ENCODE measurements at places on chromosomes 6 and 20.

DNA sequence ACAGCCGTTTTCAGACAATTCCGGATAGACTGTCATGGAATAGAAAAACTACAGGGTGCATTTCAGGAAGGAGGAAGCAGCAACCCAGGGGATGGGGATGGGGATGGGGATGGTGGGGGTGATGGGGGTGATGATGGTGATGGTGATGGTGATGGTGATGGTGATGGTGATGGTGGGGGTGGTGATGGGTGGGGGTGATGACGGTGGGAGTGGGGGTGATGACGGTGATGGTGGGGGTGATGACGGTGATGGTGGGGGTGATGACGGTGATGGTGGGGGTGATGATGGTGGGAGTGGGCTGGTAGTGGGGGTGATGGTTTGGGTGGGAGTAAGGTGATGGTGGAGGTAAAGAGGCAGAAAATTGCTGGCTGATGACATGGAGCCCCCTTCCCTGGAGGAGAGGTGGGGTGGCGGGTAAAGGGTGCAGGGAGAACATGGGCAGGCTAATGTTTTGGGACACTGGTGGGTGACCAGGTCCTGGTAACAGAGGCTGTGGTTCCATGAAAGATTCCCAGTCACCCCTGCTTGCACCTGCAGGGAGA is 17.5 kb downstream of the LAMA5 start:
- DNase-seq: no peak

DNA sequence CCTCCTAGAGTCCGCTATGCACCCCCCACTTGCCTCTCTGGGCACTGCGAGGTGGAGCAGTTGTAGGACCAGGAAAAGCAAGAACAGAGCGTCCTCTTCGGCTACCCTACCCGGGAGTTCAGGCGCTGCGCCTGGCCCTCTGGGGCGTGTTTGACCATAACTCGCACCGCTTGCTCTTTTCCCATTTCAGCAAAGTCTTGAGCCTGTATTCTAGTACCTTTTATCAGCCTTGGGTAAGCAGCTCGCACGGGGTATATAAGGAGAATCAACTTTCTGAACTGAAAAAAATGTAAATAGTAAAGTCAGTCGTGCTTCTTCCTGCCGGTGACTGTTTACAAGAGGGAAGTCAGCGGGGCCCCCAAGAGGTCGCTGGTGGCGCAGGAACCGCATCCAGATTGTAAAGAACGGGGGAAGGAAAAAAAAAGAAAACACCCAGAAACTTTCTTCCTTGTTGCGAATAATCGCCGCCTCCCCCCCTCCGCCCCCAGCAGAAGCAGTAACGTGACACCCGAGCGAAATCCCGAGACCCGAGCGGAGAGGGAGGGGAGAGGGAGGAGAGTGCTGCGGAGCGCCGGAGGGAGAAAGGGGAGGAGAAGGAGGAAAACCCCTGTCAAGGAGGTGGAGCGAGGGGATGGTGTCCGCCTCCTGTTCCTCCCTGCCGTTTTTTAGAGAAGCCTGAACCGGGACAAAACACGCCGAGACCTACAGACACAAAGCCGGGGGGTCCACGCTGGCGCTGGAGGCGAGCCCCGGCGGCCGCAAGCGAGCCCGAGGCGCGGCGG is at the start of gene UST:
Gene UST, plus strand, starts transcription at position 668 of the 782 bp plus-strand sequence. CDS start 401 bp downstream, outside the sequence.
- DNase-seq: peak; percentile 85

GRCh38 chr6:39574991-39575390 is 150.2 kb downstream of the KIF6 start:
- no peak for DNase-seq

DNA sequence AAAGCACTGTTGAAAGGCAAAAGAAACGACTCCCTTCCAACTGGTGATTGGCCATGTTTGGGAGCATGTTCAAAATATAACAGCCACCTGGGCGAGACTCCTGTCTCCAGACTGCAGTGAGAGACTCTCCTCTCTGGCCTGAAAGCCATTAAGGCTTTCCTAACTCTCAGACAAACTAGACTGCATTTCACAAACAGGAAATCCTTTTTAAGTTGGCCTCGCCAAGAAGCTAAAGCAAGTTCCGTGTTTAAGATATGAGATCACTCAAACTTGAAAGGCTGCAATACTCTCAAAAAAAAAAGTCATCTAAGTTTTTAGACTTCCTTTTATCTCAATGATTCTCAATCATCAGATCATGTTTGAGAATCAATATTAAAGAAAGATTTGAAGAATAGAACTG is 117.0 kb downstream of the TFAP2A start:
- DNase-seq: no peak

- DNase-seq: no peak
Measured at GRCh38 chr20:32017711-32018251, 7.5 kb downstream of the CCM2L start.

- DNase-seq: no peak
Measured at GRCh38 chr6:115220551-115221159, 840.0 kb downstream of the FRK start.

DNA sequence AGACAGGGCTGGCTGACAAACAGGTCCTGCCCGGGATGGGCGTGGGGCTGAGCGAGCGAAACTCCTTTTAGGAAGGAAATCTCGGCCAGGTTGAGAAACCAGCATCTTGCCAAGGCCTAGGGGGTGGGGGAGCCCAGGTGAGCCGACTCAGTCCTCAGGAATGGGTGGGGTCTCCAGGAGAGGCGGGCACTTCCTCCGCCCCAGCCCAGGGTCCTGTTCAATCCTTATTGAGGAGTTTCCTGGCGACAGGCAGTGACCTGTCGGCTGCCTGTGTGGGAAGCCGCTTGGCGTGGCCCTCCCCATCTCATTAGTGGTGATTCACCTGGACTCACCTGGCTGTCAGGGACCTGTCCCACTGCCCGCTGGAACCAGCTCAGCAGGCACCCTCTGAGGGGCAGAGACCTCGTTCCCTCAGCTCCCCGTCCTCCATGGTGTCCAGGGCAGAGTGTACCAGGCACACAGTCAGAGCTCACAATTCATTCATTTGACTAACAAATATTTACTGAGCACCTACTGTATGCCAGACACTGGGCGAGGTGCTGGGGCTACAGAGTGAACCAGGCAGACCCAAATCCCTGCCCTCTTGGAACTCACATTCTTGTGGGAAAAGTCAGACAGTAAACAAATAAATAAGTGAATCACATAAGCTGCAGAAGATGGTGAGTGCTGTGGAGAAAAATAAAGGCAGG is 51.1 kb downstream of the FGD2 start:
- no peak for DNase-seq

DNA sequence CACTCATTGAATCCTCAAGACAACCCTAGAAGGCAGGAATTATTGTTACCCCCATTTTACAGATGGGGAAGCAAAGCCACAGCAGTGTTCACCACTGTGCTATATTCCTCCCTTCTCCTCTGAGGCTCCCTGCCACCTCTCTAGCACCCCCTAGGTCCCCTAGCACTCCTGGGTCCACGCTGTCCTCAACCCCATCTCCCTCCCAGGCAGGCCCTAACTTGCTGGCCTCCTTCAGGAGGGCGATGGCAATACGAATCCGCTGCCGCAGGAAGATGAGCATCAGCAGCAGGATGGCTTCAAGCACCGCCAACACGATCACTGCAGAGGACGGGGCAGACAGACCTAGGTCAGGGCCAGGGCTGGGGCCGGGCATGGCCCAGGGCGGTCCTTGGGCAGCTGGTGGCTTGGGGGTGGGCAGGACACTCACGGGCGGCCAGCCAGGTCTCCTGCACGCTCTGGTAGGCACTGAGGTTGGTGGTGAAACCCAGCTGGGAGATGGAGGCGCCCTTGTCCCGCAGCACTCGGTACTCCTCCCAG is 7.8 kb upstream of the NEU1 start:
- DNase-seq: no peak

DNA sequence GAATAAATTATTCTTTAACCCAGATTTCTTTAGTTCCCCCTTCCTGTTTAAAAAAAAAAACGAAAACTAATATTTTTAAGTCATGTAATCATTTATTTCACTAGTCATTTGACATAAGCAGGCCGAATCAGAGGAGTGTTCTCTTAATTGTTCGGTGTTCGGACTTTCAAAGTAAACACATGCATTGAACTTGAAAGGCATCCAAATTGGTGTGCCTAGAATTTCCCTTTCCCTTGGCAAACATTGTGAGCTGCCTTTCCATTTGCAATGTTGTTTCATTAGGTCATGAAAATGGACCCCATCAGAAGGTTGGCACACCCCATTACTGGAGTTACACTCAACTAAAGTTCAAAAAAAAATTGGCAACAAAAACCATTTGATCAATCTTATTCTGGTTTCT is 283.0 kb upstream of the MARCKS start:
- DNase-seq: no peak

GRCh38 chr20:17971300-17972013 is 2.6 kb downstream of the MGME1 start:
- DNase-seq: no peak

GRCh38 chr20:45896641-45897161 is 5.6 kb downstream of the CTSA start:
- DNase-seq: no peak

Measured in left ventricle myocardium inferior (tissue), 1 donor.